A172 (cell line): ENCODE measurements at places on chromosomes 11 and 22. TPM values are rescaled to one million over a fixed set of nuclear protein-coding genes. Genes with fewer than 3 reads are reported as not detected.

- no peak for DNase-seq
Observed at GRCh38 chr11:1839924-1840779, 1.4 kb downstream of the TNNI2 start.

- no peak for DNase-seq
Observed at GRCh38 chr11:131894615-131895544, 524.5 kb downstream of the NTM start.

- no peak for DNase-seq
Observed at GRCh38 chr11:22133776-22134175, 59.1 kb upstream of the ANO5 start.

Gene HSPB2
- not detected in 2 replicates for total RNA-seq

- DNase-seq, result no peak
Observed at GRCh38 chr11:19474954-19475721, 234.4 kb upstream of the E2F8 start.

Gene IL17RA
- 4.7 and 5.2 TPM in 2 replicates for total RNA-seq

DNA sequence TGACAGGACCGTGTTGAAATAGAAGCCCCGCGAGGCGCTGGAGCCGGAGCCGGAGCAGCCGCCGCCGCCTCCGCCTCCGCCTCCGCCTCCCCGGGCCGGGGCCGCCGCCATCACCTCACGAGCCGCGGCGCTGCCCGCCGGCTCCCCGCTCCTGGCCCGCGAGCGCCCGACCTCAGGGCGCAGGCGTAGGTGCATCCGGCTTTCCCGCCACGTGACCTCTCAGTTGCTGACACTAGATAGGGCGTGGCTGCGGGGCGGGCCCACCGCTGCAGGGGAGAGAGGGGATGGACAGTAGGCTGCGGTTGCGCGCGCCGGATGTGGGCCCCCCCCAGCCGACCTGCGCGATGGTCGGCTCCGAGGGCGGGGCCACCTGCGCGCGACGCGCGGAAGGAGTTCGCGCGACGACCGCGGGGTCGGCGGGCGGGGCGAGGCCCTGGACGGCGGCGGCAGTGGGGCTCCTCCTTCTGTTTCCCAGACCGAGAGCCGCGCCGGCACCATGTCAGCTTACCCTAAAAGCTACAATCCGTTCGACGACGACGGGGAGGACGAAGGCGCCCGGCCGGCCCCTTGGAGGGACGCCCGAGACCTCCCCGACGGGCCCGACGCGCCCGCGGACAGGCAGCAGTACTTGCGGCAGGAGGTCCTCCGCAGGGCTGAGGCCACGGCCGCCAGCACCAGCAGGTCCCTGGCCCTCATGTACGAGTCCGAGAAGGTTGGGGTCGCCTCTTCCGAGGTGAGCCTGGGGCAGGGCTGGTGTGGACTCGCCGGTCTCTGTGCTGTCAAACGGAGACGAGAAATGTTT lies at the start of the genes PI4KA and SNAP29:
PI4KA (minus strand) TSS at position 197 of the 802 bp plus-strand sequence; CDS start at position 111, 86 bp downstream.
SNAP29 (plus strand) TSS at position 393 of the 802 bp plus-strand sequence; CDS start at position 497, 104 bp downstream.
- DNase-seq, result peak; percentile 90

DNA sequence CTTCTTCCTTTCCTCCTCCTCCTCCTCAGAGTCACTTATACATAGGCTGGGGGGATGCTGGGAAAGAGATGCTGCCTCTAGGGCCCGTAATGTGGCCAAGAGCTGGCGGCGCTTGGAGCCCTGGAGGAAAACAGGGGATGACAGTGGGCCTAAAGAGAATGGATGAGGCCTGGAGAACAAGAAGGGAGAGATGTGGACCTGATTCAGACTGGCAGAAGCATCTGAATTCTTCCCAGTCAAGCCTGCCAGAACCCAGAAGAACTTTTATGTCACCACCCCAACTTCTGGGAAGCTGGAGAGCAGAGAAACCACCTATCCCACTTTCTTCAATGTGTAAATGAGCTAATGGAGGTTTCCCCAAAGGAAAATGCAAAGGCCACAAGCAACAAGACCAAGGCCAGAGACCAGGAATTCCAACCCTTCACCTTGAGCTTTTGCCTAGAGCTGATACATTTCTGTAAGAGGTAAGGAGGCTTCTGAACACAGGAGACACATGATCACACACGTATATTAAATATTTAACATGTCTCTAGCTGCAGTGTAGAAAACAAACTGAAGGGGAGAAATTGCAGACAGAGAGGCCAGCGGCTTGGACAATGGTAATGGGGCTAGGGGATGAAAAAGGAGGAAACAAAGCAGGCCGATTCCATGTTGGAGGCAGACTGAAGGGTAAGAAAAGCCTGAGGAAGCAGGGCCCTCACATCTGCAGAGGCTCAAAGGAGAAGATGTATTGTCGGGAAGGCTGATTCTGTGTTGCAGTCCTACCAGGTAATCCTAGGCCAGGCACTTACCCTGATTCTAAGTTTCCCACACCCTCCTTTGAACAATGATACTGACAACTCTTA lies 1.1 kb downstream of the RRP8 start:
- DNase-seq, result no peak

Gene TNNI2
- total RNA-seq, result not detected in 2 replicates
